T1000 (cell line): ENCODE measurements at places on chromosomes 5 and 9.

GRCh38 chr5:130035388-130035787 is 131.1 kb downstream of the CHSY3 start:
- DNase-seq = no peak

DNA sequence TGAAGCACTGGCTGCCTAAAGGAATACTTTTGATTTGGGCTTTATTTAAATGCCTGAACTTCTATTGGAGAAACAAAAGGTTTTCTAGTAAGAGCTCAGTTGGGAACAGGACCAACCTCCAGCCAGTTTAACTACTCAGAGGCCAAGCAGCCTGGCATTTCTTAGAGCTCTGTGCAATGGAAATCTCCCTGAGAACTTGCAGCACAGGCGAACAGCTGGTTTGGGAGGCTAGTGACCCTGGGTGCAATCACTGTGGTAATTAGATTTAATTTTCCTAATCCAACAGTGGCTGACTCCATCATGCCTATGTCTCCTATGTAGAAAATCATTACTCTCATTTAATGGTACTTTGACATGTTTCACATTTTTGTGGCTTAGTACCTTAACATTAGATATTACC is 1.0 kb upstream of the CDH6 start:
- no peak for DNase-seq

DNA sequence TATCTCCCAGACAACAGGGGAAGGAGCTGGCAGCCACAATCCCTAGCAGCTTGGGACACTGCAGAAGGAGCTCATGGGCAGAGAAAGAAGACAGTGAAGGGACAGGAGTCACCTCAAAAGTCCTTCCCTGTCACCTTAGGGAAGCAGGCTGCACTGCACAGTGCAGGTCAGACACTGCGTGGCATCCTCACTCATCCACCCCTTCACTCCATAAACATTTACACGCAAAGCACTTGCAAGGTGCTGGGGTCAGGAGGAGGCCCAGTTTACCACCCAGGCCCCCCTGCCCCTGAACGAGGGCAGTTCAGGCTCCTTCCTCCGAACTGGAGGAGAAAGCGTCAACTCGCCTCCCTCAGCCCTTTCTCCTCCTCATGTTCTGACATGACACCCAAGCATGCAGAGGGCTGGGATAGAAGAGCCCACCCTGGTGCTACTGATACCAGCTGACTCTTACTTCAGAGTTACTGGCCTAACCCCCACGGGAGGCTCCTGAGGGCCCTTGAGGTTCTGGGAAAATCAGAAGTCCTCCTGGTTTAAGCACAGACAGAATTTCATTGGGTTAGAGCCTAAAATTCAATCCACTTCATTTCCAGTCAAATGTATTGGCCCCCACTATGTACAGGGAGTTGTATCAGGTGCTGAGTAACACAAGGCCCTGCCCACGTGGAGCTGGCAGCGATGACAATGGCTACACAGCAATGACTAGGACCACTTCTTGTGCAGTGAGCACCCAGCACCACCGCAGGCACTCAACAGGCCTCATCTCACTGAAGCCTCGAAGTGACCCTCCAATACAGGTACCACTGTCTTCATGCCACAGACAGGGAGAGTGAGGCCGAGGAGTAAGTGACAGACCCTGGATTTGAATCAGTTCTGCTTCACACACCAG is 70.4 kb downstream of the RAPGEF1 start:
- DNase-seq = no peak

GRCh38 chr5:142334538-142334937 is 9.7 kb upstream of the SPRY4 start:
- DNase-seq = no peak

DNA sequence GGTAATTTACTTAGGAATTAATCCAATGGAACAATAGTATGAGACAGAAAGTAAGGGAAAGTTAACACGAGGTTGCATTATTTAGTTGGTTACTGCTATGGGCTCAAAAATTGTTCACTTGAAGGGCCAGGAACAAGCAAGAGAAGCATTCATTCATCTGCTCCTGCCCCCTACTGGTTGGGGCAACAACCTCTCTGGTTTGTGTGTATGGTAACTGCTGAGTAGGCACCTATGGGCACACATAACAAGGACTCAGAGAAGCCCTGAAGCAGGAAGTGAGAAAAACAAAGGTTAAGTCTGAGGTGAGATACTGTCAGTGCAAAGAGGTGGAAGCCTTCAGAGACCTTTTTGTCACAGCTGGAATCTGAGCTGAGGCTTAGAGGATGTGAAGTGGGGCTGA is 34.4 kb upstream of the RANBP6 start:
- DNase-seq = no peak

GRCh38 chr9:76159293-76159926 is 234.8 kb downstream of the RFK start:
- DNase-seq = no peak

GRCh38 chr5:10331341-10331796 is 22.1 kb upstream of the MARCHF6 start:
- DNase-seq = no peak

GRCh38 chr9:120714846-120715388 is 647 bp upstream of the MEGF9 start:
- no peak for DNase-seq

- no peak for DNase-seq
Observed at GRCh38 chr9:116372786-116373185, 219.2 kb downstream of the PAPPA start.

GRCh38 chr5:10671041-10672008 is 89.7 kb downstream of the DAP start:
- no peak for DNase-seq

- DNase-seq = no peak
Observed at GRCh38 chr5:154829589-154830218, 20.7 kb downstream of the FAXDC2 start.

- DNase-seq = no peak
Observed at GRCh38 chr5:2383698-2384065, 367.8 kb downstream of the IRX2 start.

DNA sequence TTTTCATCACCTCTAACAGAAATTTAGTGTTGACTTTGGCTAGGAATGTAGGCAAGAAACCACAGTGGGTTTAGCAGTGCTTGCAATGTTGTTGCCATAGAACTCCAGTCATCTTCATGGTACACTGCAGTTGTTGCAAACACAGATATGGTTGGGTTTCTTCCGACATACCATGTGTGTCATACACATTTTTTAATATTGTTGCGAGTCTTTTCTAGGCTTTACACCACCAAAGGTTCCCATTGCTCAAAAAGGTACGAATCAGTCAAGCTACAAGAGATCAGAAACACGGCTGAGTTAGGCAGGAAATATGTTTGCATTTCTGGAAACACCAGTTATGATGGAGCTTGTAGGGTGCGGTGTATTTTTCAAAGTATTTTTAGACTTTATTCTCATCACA is 172.4 kb downstream of the SYK start:
- no peak for DNase-seq

DNA sequence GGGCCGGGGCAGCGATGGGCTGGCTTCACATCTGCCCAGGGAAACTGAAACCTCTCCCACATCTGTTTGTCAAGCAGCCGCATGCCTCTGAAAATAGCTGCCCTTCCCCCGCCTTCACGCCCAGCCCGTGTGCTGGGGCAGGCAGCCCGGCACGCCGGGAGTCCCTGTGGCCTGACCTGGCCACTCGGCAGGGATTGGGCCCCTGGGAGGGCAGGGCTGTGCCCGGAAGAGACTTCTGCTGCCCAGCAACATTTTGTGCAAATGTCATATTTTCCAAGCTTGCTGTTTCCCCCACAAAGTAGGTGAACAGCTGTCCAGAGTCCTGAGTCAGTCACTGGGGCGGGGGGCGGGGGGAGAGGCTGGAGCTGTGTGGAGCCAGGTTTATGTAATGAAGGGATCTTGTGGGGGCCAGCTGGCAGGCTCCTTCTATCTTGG is 8.2 kb downstream of the COL27A1 start:
- no peak for DNase-seq

- DNase-seq = peak; percentile 42
Observed at GRCh38 chr9:109469646-109470358, 28.3 kb downstream of the PTPN3 start.

DNA sequence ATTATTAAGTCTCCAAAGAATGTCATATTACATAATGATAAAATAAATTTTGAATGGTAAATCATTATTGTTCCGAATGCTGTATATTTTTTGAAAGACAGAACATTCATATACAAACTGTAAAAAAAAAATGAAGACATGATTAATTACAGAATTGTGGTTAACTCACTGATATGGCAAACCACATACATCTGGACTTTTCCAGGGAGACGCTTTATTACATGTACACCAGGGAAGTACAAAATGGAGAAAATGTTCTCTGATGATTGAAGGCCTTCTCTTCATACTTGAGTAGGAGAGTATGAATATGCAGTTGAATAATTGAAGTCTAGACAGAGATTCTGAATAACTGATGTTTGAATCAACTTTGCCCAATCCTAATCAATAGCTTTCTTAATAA is 1886.9 kb downstream of the EFNA5 start:
- no peak for DNase-seq

- no peak for DNase-seq
Observed at GRCh38 chr9:112396416-112396815, 16.5 kb downstream of the HSDL2 start.

GRCh38 chr9:79868567-79869189 is 296.9 kb downstream of the TLE4 start:
- DNase-seq = no peak

DNA sequence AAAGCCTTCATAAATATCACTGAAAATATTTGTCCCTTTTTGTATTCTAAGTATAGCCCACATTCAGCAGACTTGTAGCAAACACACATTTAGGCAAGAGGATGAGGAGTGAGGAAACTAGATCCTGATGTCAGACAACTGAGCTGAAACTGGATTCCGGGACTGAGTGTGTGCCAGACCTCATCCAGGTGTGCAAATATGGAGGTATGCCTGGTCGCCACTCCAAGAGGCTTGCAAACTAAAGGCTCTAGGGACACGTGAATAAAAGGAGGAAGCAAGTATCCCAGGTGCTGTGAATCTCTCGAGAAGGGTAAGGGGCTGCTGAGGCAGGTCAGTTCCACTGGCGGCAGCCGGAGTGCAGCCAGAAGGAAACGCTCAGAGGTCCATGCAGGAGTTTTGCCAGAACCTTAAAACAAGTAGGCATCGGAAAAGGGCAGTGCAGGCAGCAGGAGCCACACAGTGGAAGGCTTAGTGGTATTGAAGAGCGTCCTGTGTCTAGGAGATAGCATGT is 77.4 kb upstream of the ALDH1B1 start:
- no peak for DNase-seq

DNA sequence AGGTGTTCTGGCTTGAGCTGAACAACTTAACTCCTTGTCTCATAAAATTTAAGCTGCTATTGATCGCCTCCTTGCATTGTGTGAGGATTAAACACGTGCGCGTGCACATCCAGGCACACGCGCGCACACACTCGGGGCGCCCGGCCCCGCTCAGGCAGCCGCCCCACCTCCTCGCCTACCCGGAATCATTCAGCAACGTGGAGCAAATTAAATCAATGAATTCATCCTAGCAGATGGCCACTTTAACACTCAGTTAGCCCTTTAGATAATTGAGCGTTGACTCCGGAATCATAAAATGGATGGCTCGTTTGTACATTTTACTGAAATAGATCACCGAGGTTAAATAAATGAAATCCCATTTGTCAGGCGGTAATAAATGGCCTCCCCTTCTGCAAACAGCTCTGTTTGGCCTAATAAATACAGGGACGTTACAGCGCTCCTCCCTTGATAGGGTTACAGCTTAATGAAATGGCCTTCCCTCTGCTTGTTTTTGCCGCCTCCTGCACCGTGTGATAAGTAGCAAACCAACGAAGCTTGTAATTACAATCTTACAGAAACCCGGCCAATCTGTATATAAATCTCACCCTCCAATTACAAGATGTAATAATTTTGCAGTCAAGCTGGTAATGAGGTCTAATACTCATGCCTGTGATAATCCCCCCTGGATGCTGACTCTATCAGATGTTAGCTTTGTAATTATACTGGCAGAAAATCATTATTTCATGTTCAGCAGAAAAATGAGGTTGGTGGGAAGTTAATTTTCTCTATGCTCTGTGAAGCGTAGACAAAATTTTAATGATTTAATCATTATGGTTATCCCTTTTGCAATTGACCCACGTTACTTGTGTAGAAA is 229.7 kb upstream of the IRX4 start:
- DNase-seq = no peak

DNA sequence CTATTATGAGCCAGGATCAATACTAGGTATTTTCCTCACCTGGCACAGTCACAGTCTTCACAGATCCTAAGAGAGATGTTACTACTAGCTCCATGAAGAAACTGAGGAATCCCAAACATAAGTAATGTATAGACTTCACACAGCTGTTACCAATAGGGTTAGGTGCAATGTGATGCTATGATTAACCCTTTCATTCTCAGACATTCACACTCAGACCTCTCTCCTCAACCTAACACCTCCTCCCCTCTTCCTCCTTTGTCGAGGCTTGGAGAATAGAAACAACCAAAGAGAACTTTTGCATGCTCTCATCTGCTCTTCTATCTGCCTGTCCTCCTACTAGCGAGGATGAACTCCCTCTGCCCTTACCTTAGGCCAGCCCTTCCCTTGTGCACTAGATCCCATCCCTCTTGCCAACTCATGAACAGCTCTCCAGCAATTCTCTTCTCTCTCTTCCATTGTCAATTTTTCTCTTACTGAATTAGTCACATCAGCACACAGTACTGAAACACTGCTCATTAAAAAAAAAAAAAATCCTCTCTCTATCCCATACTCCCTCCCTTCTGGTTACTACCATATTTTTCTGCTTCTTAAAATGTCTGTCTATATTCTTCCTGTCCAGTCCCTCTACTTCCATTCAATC is 47.7 kb downstream of the MAPKAP1 start:
- DNase-seq = no peak

GRCh38 chr5:131316026-131316425 is 52.2 kb downstream of the CDC42SE2 start:
- no peak for DNase-seq

DNA sequence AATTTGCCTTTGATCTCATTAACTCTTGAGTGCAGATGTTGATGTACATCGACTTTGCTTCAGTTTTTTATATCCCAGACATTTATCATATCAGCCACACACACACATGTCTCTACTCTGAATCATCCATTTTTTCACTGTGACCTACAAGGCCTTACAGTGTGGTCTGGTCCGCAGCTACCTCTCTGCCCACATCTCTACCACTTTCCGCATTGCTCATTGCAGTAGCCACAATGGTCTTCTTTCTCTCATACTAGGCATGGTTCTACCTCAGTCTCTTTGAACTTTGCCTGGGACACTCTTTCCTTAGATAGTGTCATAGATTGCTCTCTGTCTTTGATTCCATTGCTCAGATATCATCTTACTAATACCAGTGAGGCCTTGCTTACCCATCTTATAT is 87.9 kb upstream of the FSD1L start:
- DNase-seq = no peak

DNA sequence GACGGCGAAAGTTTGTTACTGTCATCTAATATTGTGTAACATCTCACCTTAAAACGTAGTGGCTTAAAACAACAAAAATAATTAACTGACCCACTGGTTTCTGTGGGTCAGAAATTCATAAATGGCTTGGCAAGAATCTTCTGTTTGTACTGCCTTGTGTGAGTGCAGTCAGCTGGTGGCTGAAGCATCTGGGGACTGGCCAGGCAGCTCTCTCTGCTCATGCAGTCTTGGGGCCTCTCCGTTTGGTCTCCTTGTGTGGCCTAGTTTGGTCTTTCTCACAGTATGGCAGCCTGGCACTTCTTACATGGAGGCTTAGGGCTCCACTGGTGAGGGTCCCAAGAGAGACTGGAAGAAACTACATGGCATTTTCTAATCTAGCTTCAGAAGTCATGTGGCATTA is 49.0 kb upstream of the CTXN3 start:
- DNase-seq = no peak

- no peak for DNase-seq
Observed at GRCh38 chr9:9912459-9912858, 700.3 kb downstream of the PTPRD start.
